ENCODE measurements at places on chromosomes 7 and 10. TPM values are rescaled to one million over a fixed set of nuclear protein-coding genes. Genes with fewer than 3 reads are reported as not detected.
A peak's percentile ranks its signal among the peaks of the same experiment; 100 is the strongest.

Gene MSMB
- not detected for total RNA-seq

Gene ZPBP
- total RNA-seq, result not detected

Gene FAM25G
- total RNA-seq, result not detected

Gene GLI3
- 2.6 TPM for total RNA-seq

- no peak for DNase-seq
Observed at GRCh38 chr7:70092314-70093204, 494.3 kb downstream of the AUTS2 start.

DNA sequence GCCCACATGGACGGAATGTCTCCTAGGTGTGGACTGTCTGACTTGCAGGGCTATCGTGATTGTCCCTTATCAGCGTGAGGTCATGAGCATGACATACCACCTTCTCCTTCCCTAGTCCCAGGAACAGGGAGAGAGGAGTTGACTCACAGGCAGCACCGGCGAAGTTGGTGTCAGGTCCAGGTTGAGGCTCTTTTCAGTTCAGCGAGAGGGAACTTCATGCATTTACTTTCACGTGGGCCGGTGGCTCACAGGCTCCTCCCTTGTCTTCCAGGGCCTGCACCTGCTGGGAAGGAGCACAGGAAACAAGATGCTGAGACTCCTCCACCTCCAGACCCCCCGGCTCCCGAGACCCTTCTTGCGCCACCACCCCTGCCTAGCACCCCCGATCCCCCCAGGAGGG is 46.1 kb downstream of the PROSER2 start:
- DNase-seq, result no peak

GRCh38 chr7:133837224-133837623 is 289.9 kb upstream of the LRGUK start:
- no peak for DNase-seq

DNA sequence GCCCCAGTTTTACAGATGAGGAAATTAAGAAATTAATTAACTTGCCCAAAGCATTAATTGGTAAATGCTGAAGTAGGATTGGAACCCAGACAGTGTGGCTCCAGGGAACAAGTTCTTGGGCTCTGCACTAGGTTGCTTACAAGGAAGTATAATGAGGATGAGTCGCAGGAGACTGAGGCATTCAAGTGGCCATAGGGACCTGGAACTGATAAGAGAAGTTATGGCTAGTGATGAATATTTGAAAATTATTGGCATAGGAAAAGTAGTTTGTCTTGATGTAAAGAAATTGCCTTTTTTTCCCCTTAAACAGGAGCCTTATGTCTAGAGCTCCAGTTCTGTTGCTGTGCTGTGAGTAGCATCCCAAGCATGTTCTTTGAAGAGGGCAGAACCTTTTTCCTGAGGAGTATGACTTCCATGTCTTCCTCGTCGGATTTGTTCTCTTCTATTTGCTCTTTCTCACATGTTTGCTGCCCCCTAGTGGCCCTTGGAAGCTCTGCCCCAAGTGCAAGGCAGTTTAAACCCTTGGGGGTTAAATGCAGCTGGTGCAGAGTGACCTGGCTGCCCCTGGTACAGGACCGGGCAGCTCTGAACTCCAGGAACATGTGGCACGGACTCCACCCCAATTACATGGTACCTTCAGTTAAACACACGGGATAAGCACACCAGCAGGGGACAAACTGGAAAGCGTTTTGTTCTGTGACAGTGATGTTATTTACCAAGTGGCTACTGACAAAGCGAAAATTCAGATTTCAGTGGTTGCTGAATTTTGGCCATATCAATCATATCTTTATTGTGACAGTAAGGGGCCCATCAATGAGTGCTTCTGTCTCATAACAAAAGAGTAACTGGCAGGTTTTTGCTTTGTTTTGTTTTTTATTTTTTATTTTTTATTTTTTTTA is 148.8 kb downstream of the HECW1 start:
- peak; percentile 30 for DNase-seq

DNA sequence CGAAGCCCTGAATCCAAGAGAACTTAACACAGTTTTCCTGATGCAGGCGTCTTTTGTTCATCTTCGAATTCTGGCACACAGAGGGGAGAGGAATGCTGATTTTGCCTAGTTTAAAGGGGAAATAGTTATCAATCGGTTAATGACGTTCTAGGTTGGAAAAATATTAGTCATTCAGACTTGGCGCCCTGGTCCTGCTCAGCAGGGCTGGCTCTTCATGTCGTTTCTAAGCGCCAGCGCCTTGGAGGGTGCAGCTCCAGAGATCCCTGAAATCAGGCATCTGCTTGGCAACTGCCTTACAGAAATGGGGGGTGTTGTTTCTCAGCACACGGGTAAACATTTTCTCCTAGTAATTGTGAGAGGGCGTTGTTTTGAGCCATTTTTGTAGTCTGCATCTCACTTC is 1.3 kb upstream of the PRTFDC1 start:
- DNase-seq, result no peak

GRCh38 chr7:131498237-131498885 is 58.1 kb downstream of the PODXL start:
- no peak for DNase-seq

DNA sequence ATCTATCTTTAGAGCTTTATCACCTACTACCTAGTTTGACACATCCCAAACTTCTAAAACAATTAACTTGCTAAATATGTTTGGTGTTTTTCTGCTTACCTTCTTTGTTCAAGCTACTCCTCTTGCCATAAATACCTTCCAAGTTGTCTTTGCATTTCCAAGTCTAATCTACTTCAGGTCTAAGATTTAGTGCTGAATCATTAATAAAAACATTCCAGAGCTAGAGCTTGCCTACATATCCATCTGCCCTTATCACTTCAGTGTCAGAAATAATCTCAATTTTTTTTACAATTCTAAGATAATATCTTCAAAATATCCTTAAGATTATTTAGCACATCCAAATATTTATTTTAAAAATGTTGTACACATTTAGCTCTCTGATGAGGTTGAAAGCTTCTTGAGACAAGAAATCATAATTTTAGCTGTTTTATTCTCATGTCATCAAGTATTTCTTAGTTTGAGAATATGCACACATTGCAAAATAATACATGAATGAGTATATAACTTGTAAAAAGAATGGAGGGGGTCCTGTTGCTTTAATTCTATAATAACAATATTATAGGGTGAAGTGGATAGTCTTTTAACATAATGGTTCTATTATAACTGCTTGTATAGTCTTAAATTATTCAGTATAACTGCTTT is 466.3 kb downstream of the SEMA3D start:
- no peak for DNase-seq

DNA sequence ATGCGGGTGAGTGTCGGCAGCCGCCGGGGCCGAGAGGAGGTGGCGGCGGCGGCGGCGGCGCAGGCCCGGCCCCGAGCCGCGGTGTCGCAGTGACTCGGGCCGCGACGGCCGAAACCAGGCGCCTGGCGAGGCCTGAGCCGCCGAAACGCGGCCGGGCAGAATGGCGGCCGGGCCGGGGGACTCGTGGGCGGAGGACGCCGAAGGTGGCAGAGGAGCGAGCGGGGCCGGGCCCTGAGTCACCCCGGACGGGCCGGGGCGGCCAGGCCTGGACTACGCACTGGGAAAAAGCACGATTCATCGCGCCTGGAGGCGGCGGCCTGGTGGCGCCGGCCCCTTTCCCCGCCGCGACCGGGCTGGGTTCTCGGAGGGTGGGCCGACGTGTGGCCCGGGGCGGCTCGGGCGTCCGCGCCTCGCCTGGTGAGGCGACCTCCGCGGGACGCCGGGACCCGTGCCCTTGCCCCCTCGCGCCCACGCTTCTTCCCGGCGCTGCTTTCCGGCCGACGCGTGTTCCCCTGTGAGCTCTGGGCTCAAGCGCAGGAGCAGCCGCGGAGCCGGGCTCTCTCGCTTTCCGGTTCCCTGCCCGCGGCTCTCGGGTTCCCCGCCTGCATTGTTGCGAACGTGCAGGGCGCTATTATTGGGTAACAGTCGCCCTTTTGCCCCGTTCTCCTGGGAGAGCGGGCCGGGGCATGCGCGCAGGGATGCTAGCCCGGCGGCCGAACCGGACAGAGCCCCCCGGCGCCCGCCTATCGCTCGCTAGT is 500 bp downstream of the CUL1 start:
- DNase-seq, result no peak

- DNase-seq, result no peak
Observed at GRCh38 chr10:101216207-101217043, 12.8 kb downstream of the LBX1 start.

DNA sequence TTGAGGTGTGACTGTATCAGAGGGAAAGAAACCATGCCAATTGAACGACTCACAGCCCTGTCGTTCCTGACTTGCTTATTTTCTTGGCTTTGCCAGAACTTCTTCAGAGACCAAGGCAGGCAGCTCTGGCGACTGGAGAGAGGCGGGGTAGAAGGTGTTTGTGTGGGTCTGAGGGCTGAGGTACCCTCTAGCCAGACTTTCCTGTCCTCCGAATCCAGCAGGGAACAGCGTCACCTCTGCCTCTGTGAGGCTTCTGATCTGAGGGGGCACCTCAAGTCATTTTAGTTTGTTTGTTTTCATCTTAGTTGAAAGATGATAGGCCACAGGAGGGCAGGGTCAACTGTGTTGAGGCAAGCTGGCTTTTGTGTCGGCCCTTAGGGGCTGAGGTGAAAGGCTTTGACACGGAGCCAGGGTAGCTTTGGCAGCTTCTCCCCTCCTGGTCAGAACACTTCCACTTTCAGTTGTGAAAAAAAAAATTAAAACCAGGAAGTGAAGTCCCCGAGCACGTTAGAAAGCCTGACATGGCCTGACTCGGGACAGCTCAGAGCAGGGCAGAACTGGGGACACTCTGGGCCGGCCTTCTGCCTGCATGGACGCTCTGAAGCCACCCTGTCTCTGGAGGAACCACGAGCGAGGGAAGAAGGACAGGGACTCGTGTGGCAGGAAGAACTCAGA is 1.9 kb downstream of the ACSL5 start:
- no peak for DNase-seq

DNA sequence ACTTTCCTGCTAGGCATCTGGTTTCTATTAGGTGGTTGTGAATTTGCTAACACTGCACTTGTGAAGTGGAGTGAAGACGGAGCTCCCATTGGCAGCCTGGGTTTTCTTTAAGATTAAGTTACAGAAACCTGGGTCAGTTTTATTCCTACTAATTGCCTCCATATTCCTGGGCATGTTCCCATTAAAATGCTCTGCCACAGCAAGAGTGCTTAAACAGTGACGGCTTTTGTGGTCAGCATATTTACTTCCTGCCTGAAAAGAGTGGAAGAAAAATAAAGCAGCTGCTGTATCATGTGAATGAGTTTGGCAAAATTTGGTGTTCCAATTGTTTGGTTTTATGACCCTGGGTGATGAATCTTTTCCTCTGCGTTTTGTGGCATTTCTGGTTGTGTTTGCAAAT is 96.9 kb upstream of the PLXDC2 start:
- no peak for DNase-seq

DNA sequence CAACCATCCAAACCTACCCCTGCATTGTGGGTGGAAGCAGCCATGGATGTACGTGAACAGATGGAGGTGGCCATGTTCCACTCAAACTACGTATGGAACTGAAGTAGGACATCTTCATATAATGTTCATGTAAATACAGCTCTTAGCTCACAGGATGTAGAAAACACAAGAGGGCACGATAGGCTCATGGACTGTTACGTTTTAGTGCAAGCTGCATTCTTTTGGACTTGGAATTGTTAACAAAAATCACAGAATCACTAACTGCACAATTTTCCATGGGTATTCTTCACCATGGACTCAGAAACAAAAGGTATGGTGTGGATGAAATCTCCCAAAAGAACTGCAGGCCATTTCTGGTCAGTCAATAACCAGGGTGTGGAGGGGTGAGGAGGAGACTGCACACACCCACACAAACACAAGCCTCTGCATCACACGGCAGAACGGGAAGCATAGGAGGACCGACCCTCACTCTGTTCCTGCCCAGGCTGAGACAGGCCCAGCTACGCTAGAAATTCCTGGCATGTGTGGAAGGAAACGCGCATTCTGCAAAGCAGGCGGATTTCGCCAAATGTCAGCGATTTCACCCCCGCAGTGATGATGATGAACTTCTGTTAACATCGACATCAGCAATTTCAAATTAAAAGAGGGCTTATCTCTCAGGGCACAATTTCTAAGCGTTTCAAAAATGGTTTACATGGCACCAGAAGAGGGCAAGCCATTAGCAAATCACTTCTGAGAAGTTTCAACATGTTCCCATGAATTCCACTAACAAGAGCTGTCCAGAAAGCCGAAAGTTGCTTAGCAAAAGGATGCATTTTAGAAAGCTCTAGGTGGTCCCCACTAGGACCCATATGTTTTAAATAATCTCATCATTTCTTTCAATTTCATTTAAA is 149.0 kb downstream of the TNS3 start:
- DNase-seq, result no peak

GRCh38 chr10:77391605-77392235 is 245.9 kb downstream of the KCNMA1 start:
- peak; percentile 42 for DNase-seq

DNA sequence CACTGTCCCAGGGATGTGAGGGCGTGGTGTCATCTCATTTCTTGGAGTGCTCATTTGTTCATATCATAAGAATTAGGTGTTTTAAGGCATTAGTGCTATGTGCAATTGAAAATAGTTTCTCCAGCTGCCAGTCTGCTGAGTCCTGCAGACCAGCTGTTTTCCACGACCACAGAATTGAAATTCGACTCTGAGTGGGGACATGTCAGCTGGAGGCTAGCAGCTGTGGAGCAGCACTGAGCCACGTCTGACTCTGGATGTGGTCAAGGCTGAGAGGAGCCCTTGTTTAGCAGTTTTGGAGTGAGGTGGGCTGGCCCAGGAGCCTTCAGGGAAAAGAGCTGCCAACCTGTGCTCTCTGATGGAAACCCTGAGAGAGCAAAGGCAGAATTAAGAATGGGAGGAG is 156.3 kb upstream of the GRB10 start:
- no peak for DNase-seq

Measured in epithelial cell of proximal tubule (primary cell).